T-helper 22 cell (primary cell): ENCODE measurements at places on chromosomes 4 and X.

DNA sequence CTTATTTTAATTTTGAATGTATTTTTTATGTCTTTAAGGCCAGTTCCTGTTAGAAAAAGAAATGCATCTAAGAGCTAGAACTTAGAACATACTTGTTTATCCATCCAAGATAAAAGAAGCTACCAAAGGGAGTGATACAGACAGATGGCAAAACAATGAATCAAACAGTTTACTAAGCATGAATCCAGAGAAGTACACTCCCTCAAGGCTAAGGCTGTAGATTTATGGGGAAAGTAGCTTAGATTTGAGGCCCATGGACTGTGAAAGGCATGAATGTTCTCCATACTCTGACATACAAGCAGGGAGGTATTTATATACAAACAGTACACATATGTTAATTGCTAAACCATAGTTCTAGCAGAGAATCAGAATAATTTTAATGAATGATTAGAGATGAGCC lies 255.3 kb upstream of the NRK start:
- no peak for DNase-seq

GRCh38 chr4:132540268-132540667 lies 608.8 kb upstream of the PCDH10 start:
- no peak for DNase-seq

GRCh38 chr4:125168531-125168930 lies 146.2 kb upstream of the FAT4 start:
- no peak for DNase-seq

GRCh38 chr4:84024405-84024804 lies 474.7 kb downstream of the NKX6-1 start:
- no peak for DNase-seq
